ENCODE measurements at places on chromosomes 12 and 14.

DNA sequence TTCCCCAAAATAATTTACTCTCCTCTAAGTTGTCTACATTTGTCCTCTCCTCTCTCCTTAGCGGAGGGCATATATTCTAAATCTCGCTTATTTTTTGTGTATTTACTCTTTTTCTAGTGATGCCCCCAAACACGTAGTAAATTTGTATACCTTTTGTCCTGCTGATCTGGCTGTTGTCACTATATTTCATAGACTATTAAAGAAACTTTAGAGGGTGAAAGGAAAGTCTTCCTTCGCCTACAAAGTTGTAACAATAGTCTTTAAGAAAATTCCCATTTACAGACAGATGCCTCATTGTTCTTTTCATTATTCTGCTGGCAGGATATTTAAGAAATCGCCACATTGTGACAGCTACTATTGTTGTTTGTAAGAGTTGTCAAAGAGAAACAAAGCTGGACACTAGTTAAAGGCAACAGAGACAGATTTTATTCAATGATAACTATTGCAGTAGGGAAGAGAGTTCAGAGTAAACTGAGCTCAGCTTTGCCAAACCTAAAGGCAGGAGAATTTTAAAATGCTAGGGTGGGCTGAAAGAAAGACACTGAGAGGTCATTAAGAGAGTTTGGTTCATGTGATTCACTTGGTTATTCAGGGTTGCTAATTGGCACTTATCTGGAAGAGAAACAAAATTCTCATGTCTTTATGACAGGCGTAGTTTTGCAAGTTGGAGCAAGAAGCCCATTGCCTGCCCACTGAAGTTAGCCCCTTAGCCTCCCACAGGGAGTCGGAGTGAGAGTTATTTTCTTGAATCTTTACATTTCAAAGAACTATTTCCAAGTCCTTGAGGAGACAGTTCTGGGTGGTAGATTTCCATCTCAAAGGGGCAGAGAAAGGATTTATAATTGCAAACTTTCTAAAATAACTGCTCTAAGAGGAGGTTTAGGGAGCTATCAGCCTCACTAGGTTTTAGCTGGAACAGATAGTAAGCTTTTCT is 1272.5 kb upstream of the SEL1L start:
- no peak for DNase-seq

DNA sequence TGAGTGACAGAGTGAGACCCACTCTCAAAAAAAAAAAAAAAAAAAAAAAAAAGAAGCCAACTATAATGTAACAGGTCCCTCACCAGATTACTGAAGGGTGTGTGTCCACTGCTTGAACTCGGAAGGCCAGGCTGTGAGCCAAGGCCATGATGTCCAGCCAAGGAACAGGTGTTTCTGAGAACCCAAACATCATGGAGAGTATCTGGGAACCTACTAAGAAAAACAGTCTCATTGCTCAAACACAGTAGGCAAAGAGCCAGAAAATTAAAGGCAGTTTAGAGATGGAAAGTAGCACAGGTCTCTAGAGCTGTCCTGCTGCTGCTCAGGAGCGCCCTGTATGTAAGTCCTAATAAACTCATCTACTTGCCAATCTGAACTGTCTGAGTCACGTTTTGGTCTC is 12.5 kb upstream of the MAP4K5 start:
- no peak for DNase-seq

GRCh38 chr12:116508145-116509121 is 50.7 kb upstream of the MAP1LC3B2 start:
- no peak for DNase-seq

DNA sequence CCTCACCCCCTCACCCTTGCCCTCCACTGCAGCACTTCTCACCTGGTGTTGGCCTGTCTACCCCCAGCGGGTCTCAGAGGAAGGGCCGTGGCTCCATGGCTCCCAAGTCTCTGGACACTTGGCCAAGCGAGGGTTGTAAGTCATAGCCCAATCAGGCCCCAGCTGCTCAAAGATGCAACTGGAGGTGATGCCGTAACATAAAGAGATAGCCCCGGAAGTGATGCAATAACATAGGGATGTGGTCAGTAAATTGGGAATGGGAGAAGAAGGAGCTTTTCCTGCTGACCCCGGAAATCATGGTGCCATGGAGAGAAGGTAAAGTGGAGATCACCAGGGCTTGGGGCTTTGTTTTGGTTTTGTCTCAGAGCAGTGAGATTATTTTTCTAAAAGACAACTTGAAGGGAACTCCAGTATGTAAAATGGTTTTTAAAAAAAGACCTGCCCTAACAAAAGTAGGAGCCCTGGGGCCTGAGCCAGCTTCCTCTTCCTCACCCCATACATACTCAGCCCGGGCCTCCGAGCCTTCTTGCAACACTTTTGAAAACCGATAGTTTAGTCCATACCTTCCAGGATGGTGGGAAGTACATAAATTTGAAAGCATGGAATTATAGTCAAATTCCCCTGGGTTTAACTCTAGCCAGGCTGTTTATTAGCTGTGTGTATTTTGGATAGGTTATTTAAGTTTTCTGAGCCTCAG is 212.5 kb downstream of the CRADD start:
- DNase-seq = no peak

DNA sequence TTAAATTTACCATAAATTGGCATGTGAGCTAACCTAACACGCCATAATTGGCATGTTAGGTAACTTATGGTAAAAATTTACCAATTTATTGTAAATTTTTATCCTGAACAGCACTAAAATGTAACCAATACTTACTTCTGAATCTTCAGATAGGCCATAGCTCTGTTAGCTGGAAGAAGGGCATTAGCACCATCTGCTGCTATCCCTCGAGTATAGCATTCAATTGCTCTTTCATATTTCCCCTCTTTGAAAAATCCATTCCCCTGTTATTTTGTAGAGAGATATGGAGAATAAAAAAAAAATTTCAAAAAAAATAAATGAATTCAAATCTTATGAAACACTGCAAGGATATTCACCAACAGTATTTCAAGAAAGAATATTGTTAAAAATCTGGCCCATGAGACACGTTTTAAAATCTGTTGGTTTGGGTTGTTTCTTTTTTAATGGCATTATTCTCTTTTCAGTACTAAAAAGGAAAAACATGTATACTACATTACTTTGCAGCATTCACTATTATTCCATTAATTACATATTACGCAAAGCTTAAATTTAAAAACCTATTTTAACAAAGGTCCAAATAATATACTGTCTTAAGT is 19.1 kb downstream of the RPAP3 start:
- no peak for DNase-seq
